ENCODE measurements at places on chromosomes 4 and X. TPM values are rescaled to one million over a fixed set of nuclear protein-coding genes. Genes with fewer than 3 reads are reported as not detected.

GRCh38 chrX:12814420-12814819 is 23.2 kb downstream of the PRPS2 start:
- DNase-seq = peak; percentile 18
- no peaks in the 10 kb centered on the region for H3K4me1 ChIP-seq
- peaks cover 8% of the 10 kb centered on the region for H3K36me3 ChIP-seq
- H3K4me3 ChIP-seq = no peak overlapping the region

GRCh38 chr4:159014859-159015258 is 88.0 kb upstream of the RAPGEF2 start:
- H3K27ac ChIP-seq = no peak overlapping the region
- no peaks in the 10 kb centered on the region for H3K27me3 ChIP-seq
- H3K4me1 ChIP-seq = no peaks in the 10 kb centered on the region

GRCh38 chr4:20805716-20806115 is 105.5 kb downstream of the PACRGL start:
- no peaks in the 10 kb centered on the region for H3K27me3 ChIP-seq
- H3K4me1 ChIP-seq = no peaks in the 10 kb centered on the region
- no peak overlapping the region for H3K27ac ChIP-seq
- H3K4me3 ChIP-seq = no peak overlapping the region

- H3K27me3 ChIP-seq = no peaks in the 10 kb centered on the region
- no peaks in the 10 kb centered on the region for H3K36me3 ChIP-seq
- H3K4me1 ChIP-seq = no peaks in the 10 kb centered on the region
These were observed 102.6 kb upstream of the TENT5D start for GRCh38 chrX:80317646-80318045.

GRCh38 chr4:110154582-110154981 is 43.8 kb downstream of the ELOVL6 start:
- H3K27ac ChIP-seq = no peak overlapping the region
- H3K27me3 ChIP-seq = no peaks in the 10 kb centered on the region
- H3K4me3 ChIP-seq = no peak overlapping the region
- no peak for DNase-seq
- no peaks in the 10 kb centered on the region for H3K4me1 ChIP-seq

DNA sequence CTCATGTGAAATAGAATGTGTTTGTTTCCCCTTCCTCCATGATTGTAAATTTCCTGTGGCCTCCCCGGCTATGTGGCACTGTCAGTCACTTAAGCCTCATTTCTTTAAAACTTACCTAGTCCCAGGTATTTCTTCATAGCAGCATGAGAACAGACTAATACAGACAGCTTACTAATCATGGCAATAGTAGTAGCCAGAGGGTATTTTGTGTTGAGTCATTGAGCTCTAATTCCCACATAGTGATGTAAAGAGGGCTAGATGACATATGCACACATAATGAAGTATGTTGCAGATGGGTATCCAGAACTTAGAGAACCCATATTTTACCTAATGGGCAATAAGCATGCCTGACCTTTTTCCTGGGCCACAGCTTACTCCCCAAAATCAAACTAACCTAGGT is 1197.2 kb downstream of the PCDH7 start:
- no peak overlapping the region for H3K4me3 ChIP-seq
- no peaks in the 10 kb centered on the region for H3K36me3 ChIP-seq

TRAM1L1 gene
- total RNA-seq = not detected

G6PD gene
- 52.4 TPM for total RNA-seq

IQSEC2 gene
- total RNA-seq = 1.2 TPM

ADAM29 gene
- not detected for total RNA-seq
